ENCODE measurements at places on chromosomes 16 and 17.
A peak's percentile ranks its signal among the peaks of the same experiment; 100 is the strongest.

- no peak for DNase-seq
These were observed 16.6 kb upstream of the CCL8 start for GRCh38 chr17:34302636-34303035.

GRCh38 chr16:86924537-86924936 is 346.2 kb downstream of the FOXL1 start:
- no peak for DNase-seq

DNA sequence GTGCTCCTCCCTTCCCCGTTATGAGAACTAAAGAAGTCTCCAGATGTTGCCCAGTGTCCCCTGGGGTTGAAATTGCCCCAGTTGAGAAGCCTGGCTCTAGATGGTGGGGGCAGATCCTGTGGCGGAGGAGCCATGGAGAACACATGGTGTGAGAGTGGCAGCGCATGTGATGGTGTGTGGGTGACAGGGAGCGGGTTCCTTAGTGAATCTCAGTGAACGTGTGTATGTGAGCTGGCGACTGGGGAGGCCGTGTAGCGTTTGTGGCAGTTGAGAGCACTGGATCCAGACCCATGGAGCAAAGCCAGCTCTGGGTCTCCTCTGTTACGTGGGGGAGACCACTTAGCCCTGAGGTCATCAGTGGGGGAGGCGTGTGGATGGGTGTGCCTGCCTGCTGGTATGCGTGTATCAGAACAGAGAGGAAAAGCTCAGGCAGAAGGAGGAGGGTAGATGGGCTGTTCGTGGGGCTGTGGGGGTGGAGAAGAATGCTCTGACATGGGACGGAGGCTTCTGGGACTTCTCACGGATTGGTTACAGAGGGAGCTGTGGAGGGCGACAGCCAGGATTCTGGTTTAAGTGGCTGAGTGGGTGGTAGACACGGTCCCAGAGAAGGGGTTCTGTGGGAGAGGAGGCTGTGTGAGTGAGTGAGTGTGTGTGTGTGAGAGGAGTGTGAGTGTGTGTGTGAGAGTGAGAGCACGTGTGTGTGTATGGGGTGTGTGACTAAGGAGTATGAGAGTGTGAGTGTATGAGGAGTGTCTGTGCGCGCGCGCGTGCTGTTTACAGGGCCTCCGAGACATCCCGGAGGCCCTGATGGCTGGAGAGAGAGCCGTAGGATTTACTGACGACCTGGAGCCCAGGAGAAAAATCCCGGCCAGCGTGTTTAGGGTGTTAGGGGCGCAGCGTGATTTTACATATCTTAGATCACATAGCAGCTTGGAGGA is 193.8 kb downstream of the SNX29 start:
- DNase-seq, result no peak

DNA sequence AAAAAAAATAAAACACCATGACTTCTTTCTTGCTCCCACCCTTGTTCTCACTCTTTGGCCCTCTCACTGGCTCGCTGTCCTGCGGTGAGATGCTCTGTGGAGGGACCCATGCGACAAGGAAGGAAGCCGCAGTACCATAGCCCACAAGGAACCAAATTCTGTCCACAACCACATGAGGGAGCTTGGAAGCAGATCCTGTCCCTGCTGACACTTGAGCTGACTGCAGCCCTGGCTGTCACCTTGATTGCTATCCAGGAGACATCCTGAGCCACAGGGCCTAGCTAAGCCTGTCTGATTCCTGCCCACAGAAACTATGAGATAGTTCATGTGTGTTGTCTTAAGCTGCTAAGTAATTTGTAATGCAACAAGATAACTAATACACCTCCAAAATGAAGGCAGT is 4.8 kb upstream of the MT2A start:
- DNase-seq, result no peak

DNA sequence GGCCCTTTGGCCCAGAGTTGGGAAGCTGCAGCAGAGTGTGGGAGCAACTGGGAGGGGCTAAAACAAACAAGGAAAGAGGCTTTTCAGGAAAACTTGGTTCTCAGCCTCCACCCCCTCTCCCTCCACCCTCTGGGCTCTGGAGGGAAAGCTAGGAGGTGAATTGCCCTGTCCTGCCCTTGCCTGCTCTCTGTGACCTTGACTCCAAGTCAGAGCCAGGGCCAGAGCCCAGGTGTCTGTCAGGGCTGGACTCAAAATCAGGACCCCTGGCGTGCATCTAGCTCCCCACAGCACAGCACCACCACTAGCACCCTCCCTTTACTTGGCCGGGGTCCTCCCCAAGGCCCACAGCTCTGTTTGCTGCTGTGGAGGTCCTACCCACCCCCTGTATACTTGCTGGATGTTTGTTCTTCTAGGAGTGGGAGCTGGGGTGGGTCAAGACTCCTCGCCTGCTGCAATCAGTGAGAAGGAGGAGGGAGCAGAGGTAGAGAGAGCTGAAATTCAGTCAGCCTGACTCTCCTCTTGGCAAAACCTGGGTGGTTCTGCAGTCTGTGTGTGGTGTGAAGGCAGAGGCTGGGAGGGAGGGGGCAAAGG is 2.8 kb upstream of the NR1D1 start:
- DNase-seq, result no peak

DNA sequence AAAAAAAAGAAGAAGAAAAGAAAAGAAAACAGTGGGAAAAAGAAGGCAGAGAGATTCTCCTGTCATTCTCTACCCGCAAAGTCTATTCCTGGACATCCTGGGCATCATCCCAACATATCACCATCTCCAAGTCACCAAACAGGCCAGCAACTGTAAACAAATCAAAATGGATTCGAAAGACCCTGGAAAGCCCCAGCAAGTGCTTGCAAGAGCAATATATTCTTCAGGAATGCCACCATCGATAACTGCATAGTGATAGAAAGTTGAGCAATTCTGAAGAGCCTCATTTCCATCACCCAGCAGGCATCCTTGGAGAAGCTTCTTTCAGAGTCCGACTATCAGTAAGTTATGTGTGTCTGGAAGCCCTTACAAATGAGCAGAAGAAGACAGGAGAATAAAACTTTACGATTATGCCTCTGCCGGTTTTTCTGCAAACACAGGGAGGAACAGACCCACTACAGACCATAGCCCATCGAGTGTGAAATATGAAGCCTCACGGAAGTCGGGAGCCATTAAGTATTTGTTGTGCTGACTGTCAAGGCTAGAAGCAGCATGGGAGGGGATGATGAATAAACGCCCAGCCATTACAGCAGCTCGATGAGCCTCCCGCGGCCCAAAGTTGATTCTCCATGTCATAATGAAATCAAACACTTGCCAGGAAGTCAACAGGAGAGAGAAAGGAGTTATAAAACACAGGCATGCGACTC is 64.5 kb upstream of the SEC14L1 start:
- DNase-seq, result no peak

- peak; percentile 41 for DNase-seq
These were observed 50.0 kb downstream of the SOCS1 start for GRCh38 chr16:11205754-11206581.

DNA sequence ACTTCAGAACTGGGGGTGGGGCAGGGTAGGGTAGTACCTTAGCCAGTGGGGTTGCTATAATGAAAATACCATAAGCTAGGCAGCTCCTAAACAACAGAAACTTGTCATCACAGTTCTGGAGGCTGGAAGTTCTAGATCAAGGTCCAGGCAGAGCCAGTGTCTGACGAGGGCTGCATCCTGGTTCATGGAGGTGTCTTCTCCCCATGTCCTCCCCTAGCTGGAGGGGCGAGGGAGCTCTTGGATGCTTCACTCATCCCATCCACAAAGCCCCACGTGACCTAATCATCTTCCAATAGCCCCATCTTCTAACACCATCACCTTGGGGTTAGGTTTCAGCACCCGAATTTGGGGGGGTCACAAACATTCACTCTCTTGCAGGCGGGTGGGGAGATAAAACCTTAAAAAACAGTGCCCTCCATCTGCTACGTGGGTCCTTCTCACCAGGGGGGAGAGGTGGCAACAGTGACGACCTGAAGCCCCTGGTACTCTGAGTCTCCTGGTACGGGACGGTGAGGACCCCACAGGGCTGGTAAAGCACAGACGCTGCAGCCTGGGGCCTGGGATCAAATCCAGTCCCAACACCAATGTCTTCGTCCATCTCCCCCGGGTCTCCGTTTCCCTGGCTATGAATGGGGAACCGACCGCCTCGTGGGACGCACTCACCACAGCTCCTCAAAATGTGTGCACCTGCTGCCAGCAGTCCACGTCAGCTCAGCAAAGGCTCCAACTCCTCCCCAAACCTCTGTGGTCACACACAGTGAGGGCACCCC is 22.8 kb downstream of the RAB40B start:
- DNase-seq, result no peak

DNA sequence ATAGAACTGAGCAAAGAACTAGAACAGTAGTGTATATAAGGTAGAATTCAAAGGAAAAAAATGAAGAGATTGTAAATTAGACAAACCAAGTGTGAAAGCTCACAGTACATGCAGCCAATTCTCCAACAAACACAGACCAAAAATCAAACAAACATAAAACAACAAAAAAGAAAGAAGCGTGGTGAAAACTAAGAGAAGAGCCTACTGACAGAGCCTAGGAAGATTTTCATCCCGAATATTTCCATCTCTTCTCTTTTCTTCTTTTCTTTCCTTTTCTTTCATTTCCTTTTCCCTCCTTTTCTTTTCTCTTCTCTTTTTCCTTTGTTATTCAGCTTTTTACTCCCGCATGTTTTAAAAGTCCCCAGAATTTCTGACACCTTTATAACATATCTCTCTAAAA is 1103.6 kb downstream of the CDH8 start:
- no peak for DNase-seq

- no peak for DNase-seq
These were observed 47.9 kb downstream of the UBE2G1 start for GRCh38 chr17:4318596-4318995.

- DNase-seq, result no peak
These were observed 15.1 kb downstream of the ANKFY1 start for GRCh38 chr17:4248504-4249277.

DNA sequence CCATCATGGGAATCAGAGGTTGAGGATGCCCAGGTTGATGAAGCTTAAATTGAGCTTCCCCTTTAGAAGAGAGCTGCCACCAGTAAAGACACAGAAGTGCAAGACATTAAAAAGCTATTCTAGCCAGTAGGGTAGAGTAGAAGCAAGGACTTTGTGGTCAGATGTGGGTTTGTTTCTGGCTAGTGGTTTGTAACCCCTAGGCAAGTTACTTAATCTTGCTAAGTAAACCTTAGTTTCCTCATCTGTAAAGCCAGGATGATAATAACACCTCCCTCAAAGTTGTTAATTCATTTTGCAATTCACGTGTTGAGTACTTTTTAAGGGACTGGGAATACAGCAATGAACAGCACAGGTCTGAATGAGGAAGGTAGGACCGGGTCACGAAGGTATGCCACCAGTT is 3.6 kb downstream of the SNTB2 start:
- DNase-seq, result no peak

DNA sequence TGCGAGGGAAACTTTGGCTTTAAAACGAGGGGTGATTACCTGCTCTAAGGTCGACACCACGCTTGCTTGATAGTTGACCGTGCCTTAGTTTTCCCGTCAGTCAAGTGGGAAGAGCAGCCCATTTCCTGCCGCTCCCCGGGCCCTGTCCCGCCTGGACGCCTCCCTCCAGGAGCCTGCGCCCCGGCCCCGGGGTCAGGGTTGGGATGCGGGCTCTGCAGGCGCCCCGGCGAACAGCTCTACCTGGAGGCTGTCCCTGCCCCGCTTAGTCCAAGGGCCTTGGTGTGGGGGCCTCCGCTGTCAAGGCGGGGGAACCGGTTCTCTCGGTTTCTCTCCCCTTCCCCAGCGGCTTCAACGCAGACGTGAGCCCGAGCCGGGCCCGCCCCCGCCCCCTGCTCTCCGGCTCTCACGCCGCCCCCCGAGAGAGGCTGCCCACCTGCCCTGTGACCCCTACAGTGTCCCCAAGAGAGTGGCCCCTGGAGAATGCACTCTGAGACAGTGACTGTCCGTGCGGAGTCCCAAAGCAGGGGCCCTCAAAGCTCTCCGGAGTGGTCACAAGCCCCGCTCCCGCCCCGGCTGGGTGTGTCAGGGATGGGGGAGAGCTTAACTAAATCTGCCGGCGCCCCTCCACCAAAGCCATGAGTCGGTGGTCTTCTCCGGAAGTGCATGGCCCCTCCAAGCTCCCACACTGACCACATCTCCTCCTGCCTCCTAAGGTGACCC is 117.4 kb upstream of the SMURF2 start:
- DNase-seq, result no peak

DNA sequence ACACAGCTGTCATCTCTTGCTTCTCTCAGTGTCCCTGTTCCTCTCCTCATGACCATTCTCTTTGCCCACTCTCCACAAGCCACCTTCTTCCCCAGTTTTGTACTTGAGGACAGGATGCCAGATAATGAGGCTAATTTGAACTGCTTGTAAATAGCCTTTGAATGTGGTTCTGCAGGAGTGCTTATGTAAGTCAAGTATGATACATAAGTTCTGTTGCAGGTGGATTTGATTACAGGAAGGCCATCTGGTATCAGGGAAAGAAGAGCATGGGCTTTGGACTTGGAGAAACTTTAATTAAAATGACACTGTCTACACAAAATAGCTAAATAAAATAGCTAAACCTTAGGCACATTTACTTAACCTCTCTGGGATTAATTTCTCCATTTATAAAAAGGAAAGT is 120.2 kb upstream of the HLF start:
- DNase-seq, result no peak

DNA sequence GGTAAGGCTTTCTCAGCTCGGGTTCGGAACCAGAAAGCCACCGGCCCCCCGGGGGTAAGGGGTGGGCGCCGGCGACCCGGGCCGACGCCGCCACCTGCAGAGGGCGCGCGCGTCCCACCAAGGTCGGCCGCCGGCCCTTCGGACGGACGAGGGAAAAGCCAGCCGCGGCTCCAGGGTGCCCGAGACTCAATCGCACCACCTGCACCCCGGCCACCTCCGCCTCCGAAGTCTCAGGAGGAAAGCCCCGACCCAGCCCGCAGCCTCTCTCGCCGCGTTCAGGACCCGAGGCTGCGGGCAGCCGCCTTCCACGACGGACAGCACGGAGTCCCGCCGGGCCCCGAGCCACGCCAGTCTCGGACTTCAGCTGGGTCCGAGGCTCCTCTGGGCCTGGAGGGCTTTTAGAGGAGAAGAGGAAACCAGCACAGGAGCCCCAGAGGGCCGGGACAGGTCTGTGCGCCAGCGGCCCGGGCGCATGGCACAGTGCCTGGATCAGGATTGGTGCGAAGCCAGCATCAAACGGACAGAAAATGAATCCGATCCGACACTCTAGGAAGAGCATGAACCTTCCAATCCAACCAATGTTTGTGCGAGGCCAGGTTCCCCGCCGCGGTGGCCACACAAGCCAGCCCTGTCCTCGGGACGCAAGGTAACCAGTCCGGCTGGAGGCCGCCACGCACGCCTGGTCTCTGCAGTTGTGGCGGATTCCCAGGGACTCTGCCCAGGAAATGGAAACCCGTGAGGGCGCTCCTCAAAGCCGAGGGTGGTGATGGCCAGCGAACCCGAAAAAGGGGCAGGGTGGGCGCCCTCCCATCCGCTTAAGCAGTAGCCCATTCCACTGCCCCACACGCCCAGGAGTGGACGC is 6.7 kb downstream of the CBX8 start:
- DNase-seq, result no peak

- no peak for DNase-seq
These were observed 16.6 kb downstream of the ZFHX3 start for GRCh38 chr16:73031155-73031866.

GRCh38 chr17:74563358-74563757 is 4.0 kb downstream of the CD300H start:
- DNase-seq, result no peak

GRCh38 chr16:79171931-79172705 is 428.4 kb downstream of the MAF start:
- DNase-seq, result no peak
